ENCODE measurements at places on chromosomes 6 and 20.

DNA sequence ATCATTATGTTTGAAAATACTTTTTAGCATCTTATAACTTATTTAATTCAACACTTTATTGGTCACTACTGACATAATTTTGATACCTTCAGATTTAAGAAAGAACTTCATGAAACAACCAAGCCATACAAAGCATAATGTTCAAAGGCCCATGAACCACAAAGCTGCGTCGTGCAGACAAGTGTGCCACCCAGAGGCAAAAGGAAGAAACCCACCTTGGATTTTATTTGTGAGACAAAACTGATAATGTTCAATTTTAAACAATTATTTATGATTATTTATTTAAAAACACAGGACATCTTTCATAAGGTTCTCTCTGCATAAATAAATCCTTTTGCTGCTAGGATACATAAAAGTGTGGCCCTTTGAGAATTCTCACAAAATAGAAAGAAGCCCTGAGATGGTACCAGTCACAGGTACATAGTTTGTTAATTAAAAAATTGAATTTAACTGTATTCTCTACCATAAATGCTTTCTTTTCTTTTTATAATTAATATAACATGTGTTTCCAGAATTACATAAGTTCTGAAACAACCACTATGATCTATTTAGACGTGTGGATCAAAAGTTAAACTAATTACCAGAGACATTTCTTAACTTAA lies 143.7 kb downstream of the RALGAPA2 start:
- DNase-seq, result peak; percentile 59

GRCh38 chr6:134147034-134147533 lies 94.7 kb upstream of the SLC2A12 start:
- DNase-seq, result no peak

DNA sequence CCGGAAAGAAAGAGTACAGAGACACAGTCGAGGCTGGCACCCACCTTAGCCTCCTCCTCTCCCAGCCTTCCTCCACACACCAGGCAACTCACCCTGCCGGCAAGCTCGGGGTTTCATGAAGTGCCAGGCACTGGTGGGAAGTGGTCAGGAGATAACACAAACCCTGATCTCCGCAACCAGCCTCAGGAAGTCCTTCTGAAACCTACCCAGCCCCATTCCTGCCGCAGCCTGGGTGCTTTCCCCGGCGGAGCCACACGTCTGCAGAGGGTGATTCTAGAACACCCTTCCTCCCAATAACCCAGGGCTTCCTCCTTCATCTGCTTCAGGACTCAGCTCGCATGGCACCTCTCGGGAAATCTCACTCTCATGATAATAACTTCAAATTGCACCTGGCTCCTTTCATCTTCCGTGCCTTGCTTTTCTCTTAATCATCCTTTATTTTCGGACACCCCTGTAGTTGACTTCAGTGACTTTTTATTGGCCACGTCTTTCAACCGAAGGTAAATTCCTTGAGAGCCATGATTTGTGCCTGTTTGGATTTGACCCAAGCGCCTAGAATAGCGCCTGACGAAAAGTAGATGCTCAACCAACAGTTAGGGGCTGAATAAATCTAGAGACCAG lies 8.7 kb upstream of the HLA-E start:
- DNase-seq, result no peak

DNA sequence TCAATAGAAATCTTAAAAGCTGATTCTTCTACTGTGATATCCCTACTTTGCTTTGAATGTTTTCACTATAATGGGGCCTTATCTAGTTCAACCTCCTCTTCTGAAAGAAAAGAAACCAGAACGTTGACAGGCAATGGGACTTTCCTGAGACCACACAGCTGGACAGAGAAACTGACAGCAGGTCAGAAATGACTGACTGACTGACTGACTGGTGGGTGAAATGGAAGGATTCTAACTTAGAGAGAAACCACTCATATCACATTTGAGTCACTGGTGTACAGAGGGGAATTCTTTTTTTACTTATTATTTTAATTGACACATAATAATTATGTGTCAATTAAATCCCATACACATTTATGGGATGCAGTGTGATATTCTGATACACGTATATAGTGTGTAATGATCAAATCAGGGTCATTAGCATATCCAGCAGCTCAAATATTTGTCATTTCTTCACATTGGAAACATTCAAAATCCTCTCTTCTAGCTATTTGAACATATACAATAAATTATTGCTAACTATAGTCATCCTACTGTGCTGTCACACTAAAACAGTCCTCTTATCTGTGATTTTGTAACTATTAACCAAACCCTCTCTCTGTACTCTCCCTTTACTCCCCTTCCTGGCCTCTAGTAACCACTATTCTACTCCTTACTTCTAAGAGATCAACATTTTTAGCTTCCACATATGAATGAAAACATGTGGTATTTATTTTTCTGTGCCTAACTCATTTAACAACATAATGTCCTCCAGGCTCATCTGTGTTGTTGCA lies 64.8 kb upstream of the NRSN1 start:
- no peak for DNase-seq

GRCh38 chr6:144460327-144461095 lies 175.4 kb downstream of the UTRN start:
- no peak for DNase-seq

GRCh38 chr6:152207915-152208714 lies 400.6 kb downstream of the ESR1 start:
- no peak for DNase-seq

DNA sequence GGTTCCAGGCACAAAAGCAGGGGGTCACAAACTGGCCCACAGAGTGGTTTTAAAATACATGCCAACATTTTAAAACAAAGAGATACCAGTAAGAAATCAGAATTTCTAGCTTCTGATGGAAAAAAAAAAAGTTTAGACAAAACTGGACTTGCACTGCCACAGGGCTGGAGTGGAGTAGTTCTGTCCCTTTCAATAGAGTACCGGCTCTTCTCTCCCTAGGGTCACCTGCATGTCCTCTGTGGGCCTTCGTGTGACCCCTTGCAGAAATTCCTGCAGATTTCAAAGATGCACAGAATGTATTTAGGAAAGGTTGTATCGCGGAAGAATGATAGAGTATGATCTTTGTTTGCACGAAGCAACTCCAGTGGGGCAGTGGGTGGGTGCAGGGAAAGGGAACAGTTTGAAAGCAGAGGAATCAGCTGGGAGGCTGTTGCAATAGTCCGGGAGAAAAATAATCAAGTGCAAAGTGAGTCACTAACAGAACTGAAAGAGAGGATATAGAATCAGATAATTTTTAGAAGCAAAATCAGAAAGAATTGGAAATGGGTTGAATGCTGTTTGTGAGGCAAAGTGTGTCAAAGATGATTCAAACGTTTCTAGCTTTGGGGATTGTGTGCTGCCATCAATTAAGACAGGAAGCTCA lies 97.3 kb upstream of the STXBP5 start:
- DNase-seq, result no peak

DNA sequence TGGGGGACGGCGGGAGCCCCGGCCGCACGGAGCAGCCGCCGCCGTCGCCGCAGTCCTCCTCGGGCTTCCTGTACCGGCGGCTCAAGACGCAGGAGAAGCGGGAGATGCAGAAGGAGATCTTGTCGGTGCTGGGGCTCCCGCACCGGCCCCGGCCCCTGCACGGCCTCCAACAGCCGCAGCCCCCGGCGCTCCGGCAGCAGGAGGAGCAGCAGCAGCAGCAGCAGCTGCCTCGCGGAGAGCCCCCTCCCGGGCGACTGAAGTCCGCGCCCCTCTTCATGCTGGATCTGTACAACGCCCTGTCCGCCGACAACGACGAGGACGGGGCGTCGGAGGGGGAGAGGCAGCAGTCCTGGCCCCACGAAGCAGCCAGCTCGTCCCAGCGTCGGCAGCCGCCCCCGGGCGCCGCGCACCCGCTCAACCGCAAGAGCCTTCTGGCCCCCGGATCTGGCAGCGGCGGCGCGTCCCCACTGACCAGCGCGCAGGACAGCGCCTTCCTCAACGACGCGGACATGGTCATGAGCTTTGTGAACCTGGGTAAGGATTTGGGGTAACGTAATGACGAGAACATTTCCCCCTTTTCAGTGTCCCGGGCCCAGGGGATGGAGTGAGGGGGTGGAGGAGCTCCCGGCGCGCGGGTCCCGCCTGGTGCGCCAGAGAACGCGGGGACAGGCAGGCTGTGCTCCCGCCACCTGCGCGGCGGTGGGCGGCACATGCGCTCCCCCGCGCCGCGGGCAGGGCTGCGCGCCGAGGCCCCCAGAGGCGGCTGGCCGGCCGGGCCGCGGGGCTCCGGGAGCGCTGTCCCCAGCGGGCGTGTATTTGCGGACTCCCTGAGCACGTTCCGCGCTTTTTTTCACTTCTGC lies 1.4 kb downstream of the BMP6 start:
- no peak for DNase-seq

- DNase-seq, result peak; percentile 66
Observed at GRCh38 chr20:5072756-5073659, 46.8 kb downstream of the PCNA start.

DNA sequence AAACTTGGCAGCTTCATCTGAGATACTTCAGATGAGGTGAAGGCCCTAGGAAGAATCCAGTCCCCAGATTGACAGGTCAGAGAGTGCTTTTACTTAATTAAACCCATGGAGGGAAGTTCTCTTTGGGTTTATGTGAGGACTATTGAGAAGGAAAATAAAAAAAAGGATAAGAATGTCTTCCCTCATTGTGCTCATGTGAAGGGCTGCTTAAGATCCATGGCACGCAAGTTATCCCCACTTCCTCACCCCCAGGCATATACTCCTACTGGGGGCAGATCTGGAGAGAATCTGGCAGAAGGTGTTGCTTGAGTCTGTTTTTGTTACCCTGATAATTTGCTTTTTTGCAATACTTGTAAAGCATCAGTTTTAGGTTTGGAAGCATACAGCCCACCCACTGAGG lies 322.9 kb upstream of the TFAP2D start:
- DNase-seq, result no peak
